ENCODE measurements at places on chromosomes 16 and 17. TPM values are rescaled to one million over a fixed set of nuclear protein-coding genes. Genes with fewer than 3 reads are reported as not detected.

The HSBP1 gene
- 212 TPM for total RNA-seq

The FOXL1 gene
- total RNA-seq = 2.0 TPM

The GNG13 gene
- total RNA-seq = not detected

The ODAD4 gene
- total RNA-seq = 1.4 TPM

The PHOSPHO1 gene
- 0.48 TPM for total RNA-seq
